ENCODE measurements at places on chromosomes 4 and X.

GRCh38 chr4:2636331-2636730 lies 99.9 kb downstream of the FAM193A start:
- no peak for DNase-seq

- DNase-seq = no peak
Measured at GRCh38 chrX:38803243-38803587, 2.0 kb downstream of the MID1IP1 start.

GRCh38 chr4:54038056-54038455 lies 26.3 kb downstream of the CHIC2 start:
- DNase-seq = no peak

GRCh38 chr4:121696170-121696580 lies 605 bp downstream of the ANXA5 start:
- peak; percentile 71 for DNase-seq

GRCh38 chr4:8542776-8543525 lies 37.2 kb upstream of the GPR78 start:
- no peak for DNase-seq

GRCh38 chr4:113760094-113760794 lies 1.3 kb downstream of the CAMK2D start:
- peak; percentile 49 for DNase-seq

DNA sequence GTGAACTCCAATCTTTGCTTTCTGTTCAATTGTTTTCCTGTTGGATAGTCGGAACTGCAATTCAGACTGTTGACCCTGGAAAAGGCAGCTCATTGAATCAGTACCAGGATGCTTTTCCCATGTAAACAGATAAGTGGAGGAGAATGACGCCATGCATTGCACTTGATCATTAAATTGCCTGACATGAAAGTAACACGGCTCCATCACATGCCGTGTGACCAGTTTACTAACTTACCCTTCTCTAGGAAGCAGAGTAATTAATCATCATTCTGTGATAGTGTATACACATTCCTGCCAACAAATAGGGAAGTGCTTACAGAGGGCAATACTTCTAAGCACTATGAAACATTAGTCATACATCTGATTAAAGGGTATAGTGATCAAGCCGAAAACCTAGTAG lies 101.4 kb downstream of the PPARGC1A start:
- no peak for DNase-seq

DNA sequence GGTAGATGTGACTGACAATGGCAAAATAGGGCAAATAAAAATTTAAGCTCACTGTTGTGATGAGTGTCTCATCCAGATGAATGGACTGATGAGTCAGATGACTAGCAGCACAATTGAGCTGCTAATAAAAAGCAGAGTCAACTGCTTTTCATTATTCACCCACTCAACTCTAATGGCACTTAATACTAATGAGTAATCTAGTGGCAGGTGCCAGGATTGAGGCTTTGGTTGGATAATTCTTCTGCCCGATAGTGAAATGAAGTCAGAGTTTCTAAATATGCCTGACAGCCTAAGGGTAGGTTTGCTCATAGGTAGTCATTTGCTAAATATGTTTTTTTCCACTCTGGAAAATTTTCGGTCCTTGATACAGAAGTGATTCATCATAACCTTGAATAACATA lies 10.4 kb downstream of the OGT start:
- no peak for DNase-seq

DNA sequence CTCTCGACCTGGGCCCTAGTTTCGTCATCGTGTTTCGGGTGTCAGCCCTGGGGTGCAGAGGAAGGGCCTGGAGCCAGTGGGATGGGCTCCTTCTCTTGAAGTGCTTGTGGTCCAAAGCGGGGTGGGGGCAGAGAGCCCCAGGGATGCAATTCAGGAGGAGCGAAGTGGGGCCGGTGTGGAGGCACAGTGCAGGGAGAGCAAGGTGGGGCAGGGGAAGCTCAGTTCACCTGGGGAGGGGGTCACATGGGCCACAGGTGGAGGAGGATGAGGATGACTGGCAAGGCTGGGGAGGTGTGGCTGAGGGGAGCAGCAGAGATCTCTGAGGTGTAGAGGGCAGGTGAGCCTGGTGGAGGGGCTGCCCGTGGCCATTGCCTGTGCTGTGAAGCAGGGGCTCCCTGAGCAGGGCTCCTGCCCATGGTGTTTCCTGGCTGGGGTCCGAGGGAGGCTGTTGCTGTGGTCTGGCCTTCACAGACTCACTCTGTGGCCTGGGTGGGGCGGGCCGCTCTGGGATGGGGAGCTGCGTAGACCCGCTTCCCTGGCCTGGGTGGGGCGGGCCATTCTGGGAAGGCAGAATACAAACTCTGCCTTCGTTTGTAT lies 6.9 kb downstream of the SORCS2 start:
- no peak for DNase-seq

- no peak for DNase-seq
Measured at GRCh38 chrX:44246826-44247225, 96.6 kb downstream of the EFHC2 start.

DNA sequence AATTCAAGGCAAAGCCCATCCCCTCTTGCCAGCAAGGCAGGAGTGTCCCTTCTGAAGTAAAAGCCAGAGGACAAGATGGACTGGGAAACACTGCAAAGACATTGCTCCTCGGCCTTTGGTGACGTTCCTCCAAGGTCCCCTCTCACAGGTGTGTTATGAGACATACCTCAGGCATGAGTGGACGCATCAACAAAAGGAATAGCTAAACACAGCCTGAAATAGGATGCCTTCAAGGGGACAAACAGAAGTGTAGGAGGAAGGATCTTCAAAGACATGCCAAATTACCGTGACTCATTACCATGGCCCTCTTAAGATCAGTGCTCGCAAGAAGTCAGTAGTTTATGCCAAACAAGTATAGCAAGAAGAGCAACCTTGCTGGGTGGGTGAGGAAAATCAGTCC lies 6.0 kb upstream of the IDS start:
- DNase-seq = no peak

- no peak for DNase-seq
Measured at GRCh38 chrX:150903110-150903508, 4.6 kb upstream of the CD99L2 start.

DNA sequence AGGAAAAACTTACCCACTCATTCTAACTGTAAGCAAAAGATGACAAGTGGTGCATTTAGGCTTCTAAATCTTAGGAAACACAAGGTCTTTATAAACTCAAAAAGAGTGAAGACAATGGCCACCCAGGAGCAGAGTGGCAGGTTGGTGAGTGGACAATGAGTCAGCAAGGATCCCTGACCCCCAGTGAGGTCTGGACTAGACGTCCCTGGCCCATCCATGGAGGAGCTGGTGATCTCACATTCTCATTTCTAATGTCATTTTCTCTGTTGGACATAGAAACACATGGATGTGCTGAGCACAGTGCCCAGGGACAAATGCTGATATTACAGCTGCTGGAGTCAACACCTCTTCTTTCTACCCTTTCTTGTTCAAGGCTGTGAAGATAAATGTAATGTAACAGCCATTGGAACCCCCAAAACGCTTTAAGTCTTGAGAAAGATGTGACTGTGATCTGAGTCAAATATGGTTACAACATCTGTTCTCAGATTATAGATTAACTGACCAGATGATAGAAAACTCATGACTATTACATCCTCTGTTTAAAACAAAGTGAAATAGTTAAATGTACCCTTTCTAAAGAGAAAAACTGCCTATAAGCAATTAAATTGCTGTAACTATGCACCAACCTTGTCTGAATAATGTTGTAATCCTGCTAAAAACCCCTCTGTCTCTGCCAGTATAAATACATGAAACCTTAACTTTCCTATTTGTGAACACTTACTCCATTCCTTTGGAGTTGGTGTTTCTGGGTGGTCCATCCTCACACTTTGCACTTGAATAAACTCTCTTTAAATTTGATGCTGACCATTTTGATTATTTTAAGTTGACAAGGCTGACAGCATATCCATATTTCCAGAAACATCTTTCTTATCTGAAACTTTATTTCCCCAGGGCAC lies 92.7 kb downstream of the USP46 start:
- no peak for DNase-seq

DNA sequence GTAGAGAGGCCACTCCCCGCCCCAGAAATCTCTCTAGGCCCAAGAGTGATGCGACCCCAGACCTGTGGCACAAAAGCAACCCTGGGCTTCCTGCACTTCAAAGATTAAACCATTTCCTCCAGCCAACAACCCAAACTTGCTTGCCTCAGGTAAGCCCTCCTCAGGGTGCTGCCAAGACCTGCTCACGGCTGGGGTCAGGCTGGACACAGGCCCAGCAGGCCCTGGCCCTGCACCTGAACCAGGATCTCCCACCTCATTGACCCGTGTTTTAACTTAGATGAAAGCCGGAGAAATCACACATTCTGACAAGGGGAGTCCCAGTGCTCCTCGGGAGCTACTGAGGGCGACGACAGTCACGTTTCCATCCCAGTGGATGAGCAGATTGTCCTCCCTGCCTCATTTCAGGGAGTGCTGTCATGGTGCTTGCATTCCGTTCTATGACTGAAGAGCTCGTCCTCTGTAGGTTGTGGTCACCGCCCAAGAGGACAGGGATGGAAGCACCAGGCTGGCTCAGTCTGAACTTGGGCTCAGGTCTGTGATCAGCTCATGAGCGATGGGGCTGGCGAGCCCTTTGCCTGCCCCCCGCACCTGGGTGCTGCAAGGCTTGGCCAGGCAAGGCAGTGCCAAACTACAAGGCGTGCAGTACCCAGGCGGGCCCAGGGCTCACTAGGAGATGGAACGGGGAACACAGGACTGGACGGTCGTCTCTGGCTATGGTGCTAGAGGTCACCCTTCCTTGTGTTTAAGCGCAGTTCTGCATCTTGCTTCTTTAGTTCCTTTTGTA lies 25.9 kb downstream of the WDR1 start:
- no peak for DNase-seq

GRCh38 chr4:117623326-117623725 lies 411.0 kb upstream of the NDST3 start:
- no peak for DNase-seq

DNA sequence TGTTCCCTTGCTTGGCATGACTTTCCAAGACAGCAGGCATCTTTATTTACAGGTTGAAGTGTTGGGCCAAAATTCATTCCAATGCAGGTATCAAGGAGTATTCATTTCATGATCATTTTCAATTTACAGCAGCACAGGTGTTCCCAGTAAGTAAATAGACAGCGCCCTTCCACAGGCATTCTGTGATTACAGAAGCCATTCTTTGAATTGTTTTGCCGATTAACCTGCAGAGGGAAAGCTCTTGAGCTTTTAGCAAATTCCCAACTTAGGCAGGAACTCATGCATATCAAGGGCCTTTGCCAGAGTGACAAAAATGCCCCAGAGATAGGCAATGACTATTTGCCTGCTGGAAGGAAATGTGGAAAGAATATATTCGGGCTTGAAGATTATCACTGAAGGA lies 6.8 kb downstream of the TXK start:
- DNase-seq = no peak

DNA sequence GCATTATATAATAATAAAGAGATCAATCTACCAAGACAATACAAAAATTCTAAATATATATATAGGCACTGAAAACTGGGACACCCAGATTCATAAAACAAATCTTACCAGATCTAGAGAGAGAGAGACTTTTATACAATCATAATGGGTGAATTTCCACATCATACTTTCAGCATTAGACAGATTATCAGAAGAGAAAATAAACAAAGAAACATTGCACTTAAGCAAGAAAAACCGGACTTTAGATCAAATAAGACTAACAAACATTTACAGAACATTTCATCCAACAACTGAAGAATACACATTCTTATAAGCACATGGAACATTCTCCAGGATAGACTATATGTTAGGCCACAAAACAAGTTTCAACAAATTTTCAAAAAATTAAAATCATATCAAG lies 245.1 kb downstream of the INPP4B start:
- no peak for DNase-seq

DNA sequence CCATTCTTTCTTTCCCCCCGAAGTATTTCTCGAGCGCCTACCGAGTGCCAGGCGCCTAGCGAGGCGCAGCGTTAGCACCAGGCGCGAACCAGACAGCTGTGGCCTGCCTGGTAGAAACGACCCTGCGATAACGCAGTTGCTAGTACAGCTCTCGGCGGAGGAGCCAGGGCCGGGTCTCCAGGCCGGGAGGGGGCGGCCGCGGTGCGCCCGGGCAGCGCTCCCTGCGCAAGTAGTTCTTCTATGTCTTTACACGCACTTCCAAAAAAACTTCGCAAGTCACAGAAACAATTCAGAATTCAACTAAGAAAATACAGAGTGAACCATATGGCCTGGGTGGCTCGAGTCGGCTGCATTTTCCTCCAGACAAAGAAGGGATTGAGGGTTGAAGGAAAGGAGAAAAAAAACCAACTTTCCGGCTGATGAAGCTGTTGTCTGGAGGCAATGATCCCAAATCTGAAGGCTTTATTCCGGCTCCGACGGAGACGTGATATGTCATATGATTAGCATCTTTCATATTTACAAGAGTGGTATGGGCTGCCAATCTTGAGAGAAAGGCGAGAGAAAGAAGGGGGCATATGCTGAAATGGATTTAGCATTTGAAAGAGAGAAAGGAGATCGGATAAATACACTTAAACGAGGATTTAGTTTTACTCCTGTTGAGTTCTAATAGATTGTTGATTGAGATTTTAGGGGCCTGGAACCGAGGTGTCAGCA lies 7.2 kb upstream of the NEUROG2 start:
- no peak for DNase-seq

DNA sequence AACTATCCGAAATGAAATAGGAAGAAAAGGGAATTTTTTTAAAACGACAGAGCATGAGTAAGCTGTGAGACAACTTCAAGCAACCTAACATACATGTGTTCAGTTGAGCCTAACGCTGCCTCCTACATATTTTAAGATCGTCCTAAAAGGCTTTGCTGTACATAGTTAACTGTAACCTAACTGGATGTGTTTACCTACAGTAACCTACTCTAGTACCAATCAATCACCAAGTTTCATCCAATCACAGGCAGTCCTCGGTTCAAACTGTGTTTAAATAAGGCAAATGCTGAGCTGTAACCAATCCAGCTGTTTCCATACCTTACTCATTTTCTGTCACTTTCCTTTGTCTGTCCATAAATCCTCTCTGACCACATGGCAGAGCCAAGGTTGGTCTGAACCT lies 17.1 kb downstream of the RCHY1 start:
- no peak for DNase-seq
